Progenitor cell of endocrine pancreas (in vitro differentiated cells): ENCODE measurements at places on chromosomes 5 and 9.

DNA sequence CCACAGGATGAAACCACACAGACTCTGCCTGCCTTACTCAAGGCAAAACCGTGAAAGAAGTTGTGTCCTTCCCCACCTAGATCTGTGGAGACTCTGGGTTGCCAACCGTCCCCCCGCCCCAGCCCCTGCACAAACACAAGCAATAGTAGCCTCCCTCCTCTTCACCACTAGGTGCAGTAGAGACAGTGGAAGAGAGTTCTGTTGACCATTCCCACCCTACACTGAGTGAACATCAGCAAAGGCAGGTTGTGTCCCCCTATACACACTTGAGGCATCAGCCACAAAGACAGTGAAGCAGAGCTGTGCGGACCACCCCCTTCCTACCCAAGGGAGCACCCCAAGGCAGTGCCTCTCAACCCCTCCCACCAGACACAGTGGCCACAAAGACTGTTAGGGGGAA, 223.7 kb upstream of the NFIL3 start:
- H3K4me3 ChIP-seq: no peak overlapping the region
- no peak overlapping the region for H3K27ac ChIP-seq
- peaks cover 23% of the 10 kb centered on the region for H3K27me3 ChIP-seq
- H3K36me3 ChIP-seq: no peaks in the 10 kb centered on the region
- no peak for DNase-seq

DNA sequence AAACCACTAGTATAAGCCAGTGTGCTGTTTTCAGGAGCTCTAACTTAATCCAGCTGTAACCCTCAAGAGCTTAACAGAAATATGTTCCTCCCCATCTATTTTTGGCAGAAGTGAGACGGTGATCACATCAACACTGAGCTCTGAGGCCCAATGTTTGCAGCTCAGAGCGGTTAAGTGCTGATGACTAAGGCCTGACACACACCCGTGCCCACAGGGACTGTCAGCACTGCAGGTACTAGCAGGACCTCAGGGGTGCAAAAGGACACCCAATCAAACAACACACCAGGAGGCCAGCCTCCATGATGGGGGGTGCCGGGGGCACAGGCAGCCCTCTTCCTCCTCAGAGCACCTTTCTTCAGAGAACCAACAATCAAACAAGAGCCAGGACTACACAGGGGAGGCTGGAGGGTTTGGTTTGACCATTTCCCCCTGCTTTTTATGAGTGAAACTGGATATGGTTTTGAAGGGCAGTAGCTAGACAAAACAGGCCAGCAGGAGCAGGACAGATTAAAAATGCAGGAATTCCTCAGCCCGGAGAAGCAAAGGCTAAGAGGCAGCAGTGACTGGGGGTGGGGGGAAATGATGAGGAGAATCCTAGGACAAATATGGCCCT, 61.3 kb downstream of the RAPGEF1 start:
- H3K27me3 ChIP-seq: no peaks in the 10 kb centered on the region
- peak overlapping the region; percentile 94 for H3K27ac ChIP-seq

- no peak for DNase-seq
- no peak overlapping the region for H3K27ac ChIP-seq
- peaks cover 7% of the 10 kb centered on the region for H3K4me1 ChIP-seq
- H3K4me3 ChIP-seq: no peak overlapping the region
- no peaks in the 10 kb centered on the region for H3K36me3 ChIP-seq
Observed at GRCh38 chr5:15463231-15463980, 36.6 kb upstream of the FBXL7 start.

- peaks cover 51% of the 10 kb centered on the region for H3K4me1 ChIP-seq
- no peaks in the 10 kb centered on the region for H3K27me3 ChIP-seq
- H3K27ac ChIP-seq: no peak overlapping the region
- no peak for DNase-seq
- no peaks in the 10 kb centered on the region for H3K36me3 ChIP-seq
Observed at GRCh38 chr9:131734165-131734610, 5.7 kb downstream of the RAPGEF1 start.

DNA sequence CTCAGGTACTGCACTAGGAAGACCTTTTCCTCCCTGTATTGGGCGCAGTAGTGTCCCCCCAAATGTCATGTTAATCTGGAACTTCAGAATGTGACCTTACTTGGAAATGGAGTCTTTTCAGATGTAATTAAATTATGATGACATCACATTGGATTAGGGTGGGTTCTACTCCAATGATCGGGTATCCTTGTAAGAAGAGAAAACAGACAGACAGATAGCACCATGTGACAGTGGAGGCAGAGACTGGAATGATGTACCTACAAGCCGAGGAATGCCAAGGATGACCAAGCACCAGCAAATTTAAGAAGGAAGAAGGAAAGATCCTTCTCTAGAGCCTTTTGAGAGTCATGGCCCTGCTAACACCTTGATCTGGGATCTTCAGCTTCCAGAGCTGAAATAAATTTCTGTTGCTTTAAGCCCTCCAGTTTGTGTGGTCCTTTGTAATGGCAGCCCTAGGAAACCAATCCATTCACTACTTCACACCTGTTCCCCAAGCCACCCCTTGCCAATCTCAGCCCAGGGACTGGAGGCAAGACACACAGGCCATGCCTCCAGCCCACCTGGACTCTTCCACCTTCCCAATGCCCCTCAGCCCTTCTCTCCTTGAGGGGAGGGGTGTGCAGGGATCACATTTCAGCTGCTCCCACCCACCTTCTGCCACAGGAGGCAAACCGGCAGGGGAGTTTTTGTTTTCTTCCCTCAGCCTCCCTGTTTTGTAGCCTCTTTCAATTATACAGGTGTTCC, 1.6 kb downstream of the CCNJL start:
- H3K27ac ChIP-seq: peak overlapping the region; percentile 92
- peaks cover 31% of the 10 kb centered on the region for H3K4me1 ChIP-seq
- no peak for DNase-seq
- H3K36me3 ChIP-seq: peaks cover 7% of the 10 kb centered on the region

DNA sequence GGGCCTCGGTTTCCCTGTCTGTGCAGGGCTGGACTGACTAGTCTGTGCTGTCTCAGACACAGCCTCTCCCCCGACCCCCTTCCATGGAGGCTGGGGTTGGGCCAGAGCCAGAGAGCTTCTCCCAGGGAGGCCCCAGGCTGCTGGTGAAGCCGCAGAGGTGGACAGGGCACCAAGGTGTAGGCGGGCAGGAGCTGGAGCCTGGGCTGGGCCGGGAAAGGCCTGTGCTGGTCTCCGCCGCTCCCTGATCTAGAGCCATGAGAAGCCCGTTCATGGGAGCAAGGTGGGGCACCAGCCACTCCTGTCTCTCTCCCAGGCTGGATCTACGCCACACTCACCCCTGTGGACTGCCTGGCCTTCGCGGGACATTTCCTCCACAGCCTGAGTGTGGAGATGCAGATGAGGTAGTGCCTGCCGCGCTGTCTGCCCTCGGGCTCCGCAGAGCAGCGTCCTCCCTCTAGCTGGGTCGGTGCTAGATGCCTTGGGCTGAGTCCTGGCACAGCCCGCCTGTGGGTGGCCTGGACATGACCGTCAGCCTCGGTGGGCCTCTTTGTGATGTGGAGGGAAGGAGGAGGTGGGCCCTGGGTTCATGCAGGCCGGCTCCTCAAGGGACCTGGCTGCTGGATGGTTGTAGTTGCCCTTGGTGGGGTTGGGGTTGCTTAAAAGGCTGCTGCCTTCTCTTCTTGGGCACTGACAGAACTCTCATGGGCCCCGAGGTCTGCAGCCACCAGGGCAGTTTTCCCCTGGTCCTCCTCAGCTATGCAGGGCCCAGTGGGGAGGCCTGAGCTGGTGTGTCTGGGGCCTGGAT, 79.4 kb downstream of the PHF2 start:
- peaks cover 15% of the 10 kb centered on the region for H3K36me3 ChIP-seq
- DNase-seq: no peak
- H3K27ac ChIP-seq: no peak overlapping the region
- no peaks in the 10 kb centered on the region for H3K27me3 ChIP-seq
- H3K4me1 ChIP-seq: no peaks in the 10 kb centered on the region
